ENCODE measurements at places on chromosomes 16 and 17.

- DNase-seq, result no peak
Observed at GRCh38 chr16:50303041-50303604, 36.8 kb downstream of the ADCY7 start.

DNA sequence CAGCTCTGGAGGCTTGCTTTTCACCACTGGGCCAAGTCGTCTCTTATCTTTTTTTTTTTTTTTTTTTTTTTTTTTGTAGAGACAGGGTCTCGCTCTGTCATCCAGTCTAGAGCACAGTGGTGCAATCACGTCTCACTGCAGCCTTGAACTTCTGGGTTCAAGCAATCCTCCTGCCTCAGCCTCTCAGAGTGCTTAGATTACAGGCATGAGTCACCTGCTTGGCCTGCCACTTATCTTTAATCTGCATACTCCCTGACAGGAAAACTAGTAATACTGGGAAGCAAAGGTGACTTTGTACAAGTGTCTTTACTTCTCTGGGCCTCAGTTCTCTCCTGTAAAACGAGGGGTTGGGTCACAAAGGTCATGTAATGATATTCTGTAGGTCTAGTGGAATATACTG lies 15.0 kb downstream of the NTN1 start:
- no peak for DNase-seq

DNA sequence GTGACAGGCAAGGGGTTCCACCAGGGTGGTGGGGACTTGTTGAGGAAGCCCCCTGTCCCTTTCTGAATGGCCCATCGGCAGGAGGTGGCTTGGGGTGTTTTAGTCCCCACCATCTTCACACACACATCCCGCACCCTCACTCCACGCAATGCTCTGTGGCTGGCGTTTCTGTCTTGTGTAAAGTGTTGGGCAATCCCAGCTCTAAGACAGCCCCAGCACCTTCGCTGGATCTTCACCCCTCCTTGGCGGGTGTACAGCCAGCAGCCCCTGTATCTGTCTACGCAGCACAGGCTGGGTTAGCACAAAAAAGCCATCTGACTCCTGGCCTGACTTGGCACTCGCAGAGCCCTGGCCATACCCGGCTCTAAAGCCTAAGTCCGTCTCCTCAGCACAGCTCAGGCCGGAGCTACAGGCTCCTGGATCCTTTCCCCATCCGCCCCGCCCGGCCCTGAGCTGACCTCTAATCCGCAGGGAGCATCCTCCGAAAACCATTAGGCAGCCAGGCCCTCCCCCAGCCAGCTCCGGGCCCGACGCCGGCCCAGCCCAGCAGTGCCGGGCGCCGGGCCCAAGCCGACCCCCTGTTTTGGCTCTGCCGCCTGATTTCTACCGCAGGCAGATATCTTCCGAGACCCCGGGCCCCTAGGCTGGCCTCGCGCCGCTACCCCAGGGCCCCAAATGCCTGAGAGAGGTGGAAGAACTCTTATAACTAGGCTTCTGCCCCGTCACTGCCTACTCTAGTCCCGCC lies 42.4 kb upstream of the TAC4 start:
- no peak for DNase-seq

GRCh38 chr17:68101075-68101986 lies 65.8 kb downstream of the KPNA2 start:
- DNase-seq, result peak; percentile 43

DNA sequence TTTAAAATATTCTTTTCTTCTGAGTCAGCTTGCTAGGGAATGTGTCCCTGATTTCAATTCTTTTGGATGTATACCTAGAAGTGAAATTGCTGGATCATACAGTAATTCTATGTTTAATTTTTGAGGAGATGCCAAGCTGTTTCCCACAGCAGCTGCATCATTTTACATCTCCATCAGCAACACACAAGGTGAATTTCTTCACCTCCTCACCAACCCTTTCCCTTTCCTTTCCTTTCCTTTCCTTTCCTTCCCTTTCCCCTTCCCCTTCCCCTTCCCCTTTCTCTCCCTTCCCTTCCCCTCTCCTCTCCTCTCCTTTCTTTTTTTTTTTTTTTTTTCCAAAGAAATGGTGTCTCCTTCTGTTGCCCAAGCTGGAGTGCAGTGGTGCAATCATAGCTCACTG lies 45.4 kb upstream of the BRD7 start:
- no peak for DNase-seq

GRCh38 chr17:36133602-36134236 lies 30.1 kb downstream of the CCL4 start:
- no peak for DNase-seq

- no peak for DNase-seq
Observed at GRCh38 chr17:72053449-72053848, 67.4 kb upstream of the SOX9 start.

DNA sequence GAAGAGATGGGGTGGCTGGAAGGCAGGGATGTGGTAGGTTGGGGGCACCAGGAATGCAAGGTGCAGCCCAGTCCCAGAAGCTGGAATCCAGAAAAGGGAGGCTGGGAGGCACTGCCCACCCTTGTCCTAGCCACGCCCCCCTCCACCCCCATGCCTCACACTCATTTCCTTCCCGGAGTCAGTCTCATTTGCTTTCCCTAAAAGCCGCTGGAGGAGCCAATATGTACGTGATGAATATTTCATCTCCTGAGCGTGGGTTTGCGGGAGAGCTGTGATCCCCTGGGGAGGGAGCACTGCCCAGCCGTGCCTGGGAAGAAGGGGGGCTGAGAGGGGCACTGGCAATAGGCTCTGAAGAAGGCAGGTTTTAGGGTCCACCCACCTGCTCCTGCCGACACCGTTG lies 124.5 kb upstream of the LHX1 start:
- no peak for DNase-seq

DNA sequence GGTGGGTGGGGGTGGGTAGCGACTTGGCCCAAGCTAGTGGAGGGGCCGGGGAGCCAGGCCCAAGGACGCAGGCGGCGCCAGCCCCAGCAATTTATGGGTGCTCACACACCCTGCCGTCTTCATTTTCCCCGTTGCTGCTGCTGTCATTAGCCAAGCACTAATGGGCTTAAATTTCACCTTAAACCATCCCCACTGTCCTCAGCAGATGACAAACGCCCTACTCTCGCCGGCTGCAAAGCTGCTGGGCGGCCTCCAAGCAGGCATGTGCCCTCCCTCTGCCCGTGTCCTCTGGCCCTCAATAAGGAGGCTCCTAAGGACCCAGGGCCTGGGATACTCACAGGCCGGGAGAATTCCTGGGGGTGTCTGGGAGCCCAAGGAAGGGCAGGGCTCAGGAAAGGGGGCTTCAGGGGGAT lies 66.1 kb downstream of the SREBF1 start:
- no peak for DNase-seq

- no peak for DNase-seq
Observed at GRCh38 chr16:50282010-50282538, 15.7 kb downstream of the ADCY7 start.

DNA sequence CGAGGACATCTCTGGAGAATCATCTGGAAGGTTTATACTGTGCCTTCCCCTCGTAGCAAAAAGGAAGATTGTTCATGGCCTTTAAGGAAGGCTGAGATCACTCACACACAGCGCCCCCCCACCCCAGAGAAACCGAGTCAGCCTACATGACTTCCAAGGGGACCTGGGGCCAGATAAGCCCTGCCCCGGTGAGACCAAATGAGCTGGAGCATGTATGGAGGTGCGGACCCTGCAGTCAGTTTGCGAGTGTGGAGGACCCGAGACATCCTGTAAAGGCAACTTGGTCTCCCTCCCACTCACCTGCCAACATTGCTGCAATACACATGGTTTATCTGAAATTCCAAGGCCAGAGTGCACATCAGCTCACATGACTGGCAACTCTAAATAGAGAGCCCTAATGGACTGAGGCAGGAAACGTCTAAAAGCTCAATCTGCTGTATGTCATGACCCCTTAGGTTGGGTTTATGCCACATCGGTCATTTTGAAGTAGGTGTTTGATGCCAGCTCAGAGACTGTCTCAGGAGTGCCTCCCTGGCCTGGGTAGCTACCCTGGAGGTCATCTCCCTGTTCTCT lies 233.6 kb downstream of the CPPED1 start:
- DNase-seq, result no peak

- DNase-seq, result no peak
Observed at GRCh38 chr16:88839745-88840599, 16.8 kb downstream of the GALNS start.

DNA sequence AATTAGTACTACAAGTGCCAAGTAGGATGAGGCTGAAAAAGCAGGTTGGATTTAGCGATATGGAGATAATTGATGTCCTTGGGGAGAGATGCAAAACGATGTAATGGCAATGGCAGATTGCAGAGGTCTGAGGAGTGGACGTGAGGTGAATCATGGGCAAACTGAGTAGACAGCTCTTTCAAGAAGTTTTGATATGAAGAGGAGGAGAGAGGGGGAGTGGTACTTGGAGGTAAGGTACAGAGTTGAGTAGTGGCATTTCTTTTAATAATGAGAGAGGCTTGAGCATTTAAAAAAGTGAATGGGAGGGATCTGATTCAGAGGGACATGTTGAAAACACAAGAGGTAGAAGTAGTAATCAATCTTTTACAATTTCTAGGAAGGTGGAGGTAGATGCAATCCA lies 17.7 kb upstream of the VPS4A start:
- DNase-seq, result no peak

- DNase-seq, result peak; percentile 11
Observed at GRCh38 chr16:22948603-22949368, 134.8 kb downstream of the HS3ST2 start.

DNA sequence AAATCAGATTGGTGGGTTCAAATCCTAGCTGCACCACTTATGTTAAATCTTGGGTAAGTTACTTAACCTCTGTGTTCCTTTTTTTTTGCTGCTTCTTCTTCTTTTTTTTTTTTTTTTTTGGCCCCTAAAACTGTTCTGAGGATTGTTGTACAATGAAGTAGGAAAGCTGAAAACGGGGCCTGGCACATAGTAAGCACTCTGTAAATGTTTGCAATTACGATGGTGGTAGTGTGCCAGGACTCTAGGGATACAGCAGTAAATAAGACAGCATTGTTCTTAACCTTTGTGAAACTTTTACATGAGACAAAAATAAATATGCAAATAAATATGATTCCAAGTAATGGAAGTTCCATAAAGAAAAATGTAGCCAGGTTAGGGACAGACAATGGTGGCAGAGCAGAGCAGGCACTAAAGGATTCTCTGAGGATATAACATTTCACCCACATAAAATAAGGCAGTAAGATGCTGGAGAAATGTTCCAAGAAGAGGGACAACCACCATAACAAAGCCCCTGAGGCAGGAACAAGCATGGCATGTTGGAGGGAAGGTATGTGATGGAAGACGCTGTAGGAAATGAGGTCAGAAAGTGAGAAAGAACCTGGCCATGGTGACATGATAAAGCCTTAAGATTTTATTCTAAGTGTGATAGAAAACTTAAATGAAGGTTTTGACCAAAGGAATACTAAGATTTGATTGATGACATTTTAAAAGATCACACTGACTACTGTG lies 127.3 kb downstream of the NLK start:
- no peak for DNase-seq

GRCh38 chr16:24332178-24332577 lies 76.0 kb downstream of the CACNG3 start:
- no peak for DNase-seq

DNA sequence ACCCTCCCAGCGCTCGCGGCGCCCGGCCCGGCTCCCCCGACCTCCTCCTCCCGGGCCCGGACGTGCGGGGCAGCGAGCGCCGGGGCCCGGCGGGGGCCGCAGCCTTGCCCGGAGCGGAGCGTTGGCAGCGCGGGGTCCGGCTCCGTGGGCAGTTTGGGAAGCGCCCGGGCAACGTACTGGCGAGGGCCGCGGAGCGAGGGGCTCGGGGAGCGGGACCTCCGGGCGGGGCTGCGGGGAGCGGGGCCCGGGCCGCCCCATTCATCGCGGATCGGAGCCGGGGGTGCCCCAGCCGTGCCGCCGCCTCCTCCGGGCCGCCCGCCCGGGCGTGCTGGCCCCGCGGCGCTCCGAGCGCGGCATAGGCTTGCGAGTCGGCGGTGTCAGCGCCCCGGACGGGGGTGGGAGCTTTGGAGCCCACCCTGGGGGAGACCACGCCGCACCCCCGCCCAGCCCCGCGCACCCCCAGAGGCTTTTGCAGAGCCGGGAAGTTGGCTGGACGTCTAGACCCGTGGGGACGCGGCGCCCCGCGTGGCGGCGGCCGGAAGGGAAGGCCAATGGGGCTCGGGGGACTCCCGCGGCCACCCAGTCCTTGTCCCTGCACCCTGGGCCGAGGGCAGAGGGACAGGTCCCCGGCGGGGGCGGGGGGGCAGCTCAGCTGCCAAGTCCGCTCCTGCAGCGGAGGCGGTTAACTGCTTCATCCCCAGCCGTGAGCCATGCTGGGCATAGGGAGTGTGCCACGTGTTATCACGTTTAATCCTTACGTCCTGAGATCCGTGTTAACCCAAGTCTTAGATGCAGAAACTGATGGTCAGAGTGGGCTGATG lies 852 bp downstream of the ZNF469 start:
- peak; percentile 37 for DNase-seq

DNA sequence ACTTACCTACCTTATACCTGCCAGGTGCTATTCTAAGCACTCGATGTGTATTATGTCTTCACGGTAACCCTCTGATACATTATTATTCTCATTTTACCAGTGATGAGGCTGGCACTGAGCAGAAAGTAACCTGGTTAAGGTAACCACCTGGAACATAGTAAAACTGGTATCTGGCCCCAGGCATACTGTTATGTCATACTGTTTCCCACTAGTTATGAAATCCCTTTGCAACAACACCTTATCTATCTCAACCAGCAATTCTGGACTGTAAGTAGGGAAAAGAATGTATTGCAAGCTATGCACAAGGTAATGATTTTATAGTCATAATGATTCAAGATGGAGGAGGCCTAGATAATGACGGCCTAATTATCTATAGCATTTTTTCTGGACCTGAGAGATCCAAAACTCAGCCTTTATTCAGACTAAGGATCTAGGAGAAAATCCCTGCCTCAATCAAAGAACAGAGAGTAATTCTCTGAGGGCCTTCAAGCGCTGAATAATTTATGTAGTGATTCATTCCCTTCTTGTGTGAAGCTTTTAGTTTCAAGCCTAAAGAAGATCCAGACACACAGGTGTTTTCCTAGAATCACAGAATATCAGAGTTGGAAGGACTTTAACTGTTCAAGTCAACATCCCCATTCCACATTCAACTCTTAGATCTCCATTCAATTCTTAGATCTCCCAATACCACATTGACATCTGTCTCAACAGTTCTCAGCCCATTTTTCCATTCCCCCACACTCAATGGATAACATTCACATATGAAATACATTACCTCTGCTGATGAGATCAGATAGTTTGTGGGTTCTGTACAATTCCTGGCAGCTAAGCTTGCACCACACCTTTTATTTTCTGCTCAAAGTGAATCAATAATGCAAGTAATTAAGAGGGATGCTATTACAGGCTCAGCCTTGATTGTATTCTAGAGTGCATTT lies 14.9 kb upstream of the MMD start:
- DNase-seq, result no peak

DNA sequence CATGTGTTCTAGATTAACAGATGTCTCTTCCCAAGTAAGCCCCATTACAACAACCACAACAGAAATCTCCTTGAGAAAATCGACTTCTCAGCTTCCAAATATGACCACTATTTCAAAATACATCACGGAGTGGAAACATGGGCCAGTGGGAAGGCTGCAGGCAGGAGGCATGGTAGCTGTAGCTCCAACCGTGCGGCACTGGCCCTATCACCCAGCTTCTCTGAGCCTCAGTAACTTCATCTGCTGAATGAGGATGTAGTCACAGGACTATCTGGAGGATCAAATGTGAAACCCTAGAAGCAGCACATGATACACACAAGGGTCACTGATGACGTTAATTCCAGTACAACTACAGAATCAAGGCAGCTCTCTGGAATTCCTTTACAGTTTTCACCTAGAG lies 112.2 kb downstream of the VPS53 start:
- no peak for DNase-seq

Measured in amniotic stem cell (primary cell).